ENCODE measurements at places on chromosomes 12 and 14.

DNA sequence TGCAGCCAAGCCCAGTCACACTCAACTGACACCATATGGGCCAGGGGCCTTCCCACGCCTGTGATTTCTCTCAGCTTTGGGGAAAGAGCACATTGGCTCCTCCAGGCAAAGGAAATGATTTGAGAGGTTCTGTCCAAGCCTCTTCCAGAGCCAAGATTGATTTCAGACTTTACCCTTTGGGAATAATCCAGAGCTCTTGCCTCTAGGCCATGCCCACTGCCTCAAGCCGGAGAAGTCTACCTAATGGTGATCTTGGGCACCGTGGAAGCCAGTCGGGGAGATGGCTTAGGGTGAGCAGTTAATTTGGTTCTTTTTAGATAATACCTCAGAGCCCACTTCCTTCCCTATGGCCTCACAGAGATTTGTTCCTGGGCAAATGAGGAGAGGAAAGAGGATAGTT is 45.0 kb upstream of the NUAK1 start:
- no peak for ATAC-seq

DNA sequence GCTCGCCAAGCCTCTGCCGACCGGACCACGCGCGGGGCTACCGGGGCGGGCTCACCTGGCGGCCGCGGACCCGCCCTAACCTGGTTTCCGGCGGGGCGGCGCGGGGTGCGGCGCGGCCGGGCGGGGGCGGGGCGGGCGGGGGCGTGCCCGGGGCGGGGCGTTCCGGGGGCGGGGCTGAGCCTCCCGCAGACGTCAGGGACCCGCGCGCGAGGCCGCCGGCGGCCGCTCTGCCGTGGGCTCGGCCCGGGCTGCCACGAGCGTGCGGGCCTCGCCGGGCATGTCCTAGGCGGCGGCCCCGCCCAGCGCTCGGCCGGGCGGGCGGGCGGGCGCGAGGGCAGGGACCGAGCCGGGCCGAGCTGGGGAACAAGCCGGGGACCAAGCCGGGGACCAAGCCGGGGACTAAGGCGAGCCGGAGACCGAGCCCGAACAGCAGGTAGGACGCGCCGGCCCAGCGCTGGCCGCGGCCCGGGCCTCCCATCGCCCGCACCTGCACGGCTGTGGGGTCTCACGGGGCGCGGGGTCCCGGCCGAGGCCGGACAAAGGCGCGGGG is at the start of gene CEP170B:
Gene CEP170B (plus strand): TSS at position 188 of the 550 bp plus-strand sequence. CDS start 3,183 bp downstream, outside the sequence.
- peak; percentile 79 for ATAC-seq

- ATAC-seq = no peak
Measured at GRCh38 chr14:91143862-91144261, 30.0 kb downstream of the DGLUCY start.

DNA sequence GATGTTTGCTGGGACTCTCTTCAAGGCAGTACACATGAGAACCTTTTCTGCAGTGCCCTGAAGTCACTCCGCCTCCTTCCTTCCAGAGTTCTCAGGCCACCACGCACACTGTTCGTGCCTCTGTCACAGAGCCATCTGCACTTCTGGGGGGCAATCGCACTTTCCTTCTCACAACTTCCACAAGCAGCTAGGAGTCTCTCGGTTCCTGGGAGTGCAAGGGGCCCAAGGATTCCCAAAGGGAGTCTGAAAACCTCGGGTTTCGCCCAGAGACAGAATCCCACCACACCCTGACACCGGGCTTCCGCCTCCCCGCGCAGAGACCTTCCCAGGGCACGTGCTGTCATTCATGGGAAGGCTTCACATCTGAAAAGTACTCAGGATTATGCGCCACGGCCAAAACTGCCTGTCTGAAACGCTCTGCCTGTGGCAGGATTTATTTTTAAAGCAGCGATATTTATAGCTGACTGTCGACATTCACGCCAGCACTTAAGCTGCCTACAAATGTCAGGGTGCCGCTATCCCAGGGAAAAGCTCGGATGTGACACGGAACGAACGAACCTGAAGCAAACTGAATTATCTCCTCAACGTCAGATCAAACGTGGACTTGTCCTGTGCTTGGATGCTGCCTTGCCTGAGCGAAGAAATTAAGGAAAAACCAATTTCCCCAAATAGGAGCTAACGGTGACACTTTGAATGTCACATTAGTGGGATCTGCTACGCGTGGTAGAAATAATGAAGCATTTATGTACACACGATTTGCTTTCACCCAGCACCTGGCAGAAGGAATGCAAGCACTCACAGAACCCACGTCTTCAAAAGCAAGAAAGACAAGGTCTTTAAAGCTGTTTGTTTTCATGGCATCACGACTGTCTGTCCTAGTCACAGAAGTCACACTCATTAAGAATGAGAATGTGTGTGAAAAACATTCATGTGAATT is 154.0 kb downstream of the PIWIL1 start:
- no peak for ATAC-seq

GRCh38 chr14:68172627-68173026 is 353.0 kb downstream of the RAD51B start:
- no peak for ATAC-seq

GRCh38 chr12:65892841-65893251 is 68.6 kb downstream of the HMGA2 start:
- peak; percentile 32 for ATAC-seq

Data from activated CD4-positive, CD25-positive, alpha-beta regulatory T cell treated with anti-CD3 and anti-CD28 coated beads, Interleukin-2, amount 50 U/mL, for 24 hours (primary cell).